ENCODE measurements at places on chromosomes 2 and 18.

GRCh38 chr18:3340682-3341097, 78.8 kb downstream of the MYL12B start:
- no peak for DNase-seq

DNA sequence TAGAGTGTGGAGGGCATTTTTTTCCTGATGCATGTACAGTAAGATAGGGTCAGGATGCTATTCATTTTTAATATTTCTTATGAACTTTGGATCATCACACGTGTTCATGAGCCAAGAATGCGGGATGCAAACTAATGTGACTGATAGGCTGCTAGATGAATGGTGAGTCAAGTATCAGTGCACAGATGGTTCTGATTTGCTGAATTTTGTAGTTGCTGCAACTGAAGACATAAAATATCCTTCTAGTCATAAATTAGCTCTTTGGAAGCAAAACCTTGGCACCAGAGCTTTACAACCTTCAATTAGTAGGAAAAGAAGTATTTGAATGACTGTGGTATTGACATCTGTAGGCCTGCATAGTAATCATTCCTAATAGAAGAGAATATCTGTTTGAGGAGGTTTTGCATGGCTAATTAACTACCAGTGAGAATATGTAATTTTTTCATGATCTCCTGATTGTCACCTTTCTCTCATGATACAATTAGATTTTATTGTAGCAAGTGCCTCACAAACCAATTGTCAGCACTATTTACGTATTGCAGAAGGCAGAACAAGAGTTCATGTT, 94.0 kb downstream of the VRK2 start:
- DNase-seq: no peak

DNA sequence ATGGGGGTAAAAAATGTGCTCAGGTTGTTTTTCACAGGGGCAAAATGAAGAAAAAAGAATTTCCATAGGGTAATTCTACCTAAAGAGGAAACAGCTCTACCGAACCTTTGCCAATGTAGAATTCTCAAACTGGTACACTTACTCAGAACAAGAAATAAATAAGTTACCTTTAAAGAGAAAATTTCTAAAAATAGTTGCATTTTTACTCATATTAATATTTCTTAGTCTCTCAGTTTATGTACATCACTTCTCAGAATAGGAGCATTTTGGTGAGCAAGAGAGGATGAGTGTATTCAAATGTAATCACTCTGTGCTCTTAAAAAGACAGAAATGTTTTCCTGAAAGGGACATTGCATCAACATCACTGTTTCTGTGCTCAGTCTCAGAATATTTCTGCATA, 574.7 kb upstream of the SLC8A1 start:
- no peak for DNase-seq

DNA sequence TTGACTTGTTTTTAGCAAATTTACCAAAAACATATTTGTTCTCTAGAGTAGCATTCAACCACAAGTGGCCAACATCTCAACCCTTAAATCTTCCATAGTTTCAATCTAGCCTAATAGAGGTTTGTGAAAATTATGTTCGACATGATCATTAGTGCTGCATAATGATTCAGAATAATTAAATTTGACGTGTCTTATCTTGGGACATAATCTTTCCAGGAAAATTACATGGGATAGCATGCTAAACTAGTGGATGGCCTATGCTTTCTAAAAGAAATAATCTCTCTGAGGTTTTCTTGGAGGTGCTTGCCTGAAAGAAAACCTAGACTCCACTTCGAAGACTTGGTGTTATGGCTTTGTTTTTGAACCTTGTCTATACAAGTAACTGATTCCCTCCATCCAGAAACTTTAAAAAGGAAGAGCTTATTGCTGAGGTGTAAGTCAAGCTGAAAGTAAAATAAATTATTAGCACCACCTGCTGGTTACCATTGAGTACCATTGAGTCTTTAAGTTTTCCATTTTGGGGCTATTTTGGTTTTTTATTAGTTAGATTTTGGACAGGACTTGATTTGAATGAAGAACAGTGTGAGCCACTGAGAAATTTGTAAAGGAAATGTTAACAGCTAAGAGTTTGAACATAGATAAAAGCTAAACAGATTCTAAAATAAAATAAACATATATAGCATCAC, 32.7 kb downstream of the COX7A2L start:
- DNase-seq: no peak

- DNase-seq: no peak
Measured at GRCh38 chr2:101340141-101340551, 31.6 kb upstream of the RNF149 start.

GRCh38 chr2:237614151-237614720, 13.2 kb upstream of the LRRFIP1 start:
- DNase-seq: no peak

DNA sequence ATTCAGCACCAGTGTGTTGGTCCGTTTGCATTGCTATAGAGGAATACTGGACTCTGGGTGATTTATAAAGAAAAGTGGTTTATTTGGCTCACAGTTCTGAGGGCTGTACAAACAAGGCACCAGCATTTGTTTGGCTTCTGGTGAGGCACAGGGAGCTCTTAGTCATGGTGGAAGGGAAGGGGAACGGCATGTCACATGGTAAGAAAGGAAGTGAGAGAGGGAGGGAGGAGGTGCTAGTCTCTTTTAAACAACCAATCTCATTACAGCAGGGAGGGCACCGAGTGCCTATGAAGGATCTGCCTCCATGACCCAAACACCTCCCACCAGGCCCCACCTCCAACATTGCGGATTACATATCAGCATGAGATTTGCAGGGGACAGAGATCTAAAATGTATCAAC, 143.9 kb upstream of the DLX2 start:
- DNase-seq: no peak

DNA sequence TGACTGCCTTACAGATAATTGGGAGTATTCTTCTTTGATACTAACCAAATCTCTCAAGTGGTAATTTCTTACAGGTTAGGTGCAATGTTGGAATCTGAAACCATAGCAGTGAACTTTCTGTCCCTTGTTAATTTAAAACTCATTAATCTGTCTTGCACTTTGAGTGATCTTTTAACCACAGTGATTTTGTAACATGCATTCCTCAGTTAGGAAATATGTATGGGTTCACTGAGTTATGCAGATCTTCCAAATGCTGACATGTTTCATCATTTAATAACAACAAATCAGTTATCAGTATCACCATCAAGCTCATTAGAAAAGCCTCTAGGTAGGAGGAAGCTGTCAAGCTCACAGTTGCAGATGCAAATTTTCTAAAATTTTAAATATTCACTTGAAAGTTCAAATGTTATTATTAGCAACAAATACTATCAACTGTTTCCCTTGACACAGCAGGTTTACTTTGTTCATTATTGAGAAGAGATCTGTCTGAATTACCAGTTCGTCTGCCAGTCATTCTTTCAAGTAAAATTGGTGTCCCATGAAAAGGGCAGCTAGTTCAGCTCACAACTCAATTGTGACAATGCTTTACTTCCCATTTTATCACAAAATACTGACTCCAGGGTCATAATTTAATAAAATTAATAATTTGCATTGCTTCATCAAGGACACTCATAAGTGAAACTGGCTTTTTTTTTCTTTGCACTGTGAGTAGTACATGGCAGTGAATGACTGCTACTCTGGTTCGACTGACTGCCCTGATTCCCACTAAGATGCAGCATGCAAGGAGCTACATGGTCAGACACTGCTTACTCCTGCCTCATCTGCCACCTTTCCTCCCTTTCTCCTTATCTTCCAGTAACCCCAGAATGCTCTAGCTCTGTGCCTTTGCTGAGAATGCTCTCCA, 31.6 kb downstream of the SUCLG1 start:
- no peak for DNase-seq

- no peak for DNase-seq
Measured at GRCh38 chr2:239965318-239965717, 59.8 kb downstream of the NDUFA10 start.

- DNase-seq: no peak
Measured at GRCh38 chr18:9735879-9736278, 27.8 kb downstream of the RAB31 start.

DNA sequence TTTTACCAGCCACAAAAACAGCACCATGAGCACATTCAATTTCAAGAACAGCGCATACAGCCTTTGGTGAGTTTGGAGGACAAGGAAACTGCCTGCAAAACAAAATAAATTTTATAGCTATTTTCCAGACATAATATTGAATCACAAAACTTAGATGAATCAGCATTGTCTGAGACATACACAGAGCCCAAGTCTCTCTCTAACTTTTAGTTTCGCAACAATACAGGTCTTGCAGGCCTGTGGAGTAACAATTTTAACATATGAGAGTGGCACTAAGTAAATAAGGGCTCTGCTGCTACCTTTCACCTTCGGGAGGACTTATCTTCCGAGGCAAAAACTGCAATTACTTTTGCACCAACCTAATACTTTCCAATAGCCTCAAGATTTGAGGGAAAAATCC, 56.1 kb upstream of the PEX13 start:
- no peak for DNase-seq

- no peak for DNase-seq
Measured at GRCh38 chr2:127651971-127652550, 6.1 kb downstream of the GPR17 start.

DNA sequence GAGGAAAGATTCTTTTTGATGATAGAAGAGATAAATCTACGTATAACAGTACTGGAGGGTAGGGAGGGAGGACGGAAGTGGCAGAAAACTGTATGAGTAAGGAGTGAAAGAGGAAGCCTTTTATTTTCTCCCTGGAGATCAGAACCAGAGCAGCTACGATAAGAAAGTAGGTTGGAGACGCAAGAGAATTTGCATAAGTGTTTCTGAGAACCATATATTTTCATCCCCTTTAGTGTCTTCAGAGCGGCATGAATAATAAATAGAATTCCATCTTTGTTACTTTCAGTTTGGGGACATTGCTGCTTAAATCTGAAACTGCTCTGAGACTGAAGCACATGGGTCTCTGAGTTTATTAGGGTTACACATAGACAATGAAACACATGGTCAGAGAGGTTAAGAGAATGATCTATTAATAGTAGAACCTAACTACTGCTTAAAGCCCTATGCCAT, 230.2 kb upstream of the TNP1 start:
- no peak for DNase-seq

GRCh38 chr2:235365743-235366142, 128.1 kb upstream of the AGAP1 start:
- no peak for DNase-seq

DNA sequence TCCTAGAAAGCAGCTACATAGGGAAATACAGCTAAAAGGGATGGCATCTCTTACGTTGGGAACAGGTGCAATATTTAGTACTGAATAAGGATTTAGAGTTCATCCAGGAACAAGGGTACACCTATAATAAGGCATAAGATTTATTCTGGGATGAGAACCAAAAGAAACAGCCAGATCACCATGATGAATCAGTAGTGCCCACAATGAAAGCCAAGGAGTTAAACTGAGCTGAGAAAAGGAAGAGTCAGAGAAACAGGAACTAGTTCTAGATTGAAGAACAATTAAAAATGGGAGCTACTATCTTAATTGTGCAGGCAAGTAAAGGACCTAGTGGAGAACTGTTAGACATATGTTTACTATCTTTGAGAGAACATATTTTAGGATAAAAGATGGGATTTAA, 692.3 kb downstream of the LRP1B start:
- DNase-seq: no peak

- DNase-seq: no peak
Measured at GRCh38 chr2:224976629-224977525, 65.4 kb downstream of the DOCK10 start.

DNA sequence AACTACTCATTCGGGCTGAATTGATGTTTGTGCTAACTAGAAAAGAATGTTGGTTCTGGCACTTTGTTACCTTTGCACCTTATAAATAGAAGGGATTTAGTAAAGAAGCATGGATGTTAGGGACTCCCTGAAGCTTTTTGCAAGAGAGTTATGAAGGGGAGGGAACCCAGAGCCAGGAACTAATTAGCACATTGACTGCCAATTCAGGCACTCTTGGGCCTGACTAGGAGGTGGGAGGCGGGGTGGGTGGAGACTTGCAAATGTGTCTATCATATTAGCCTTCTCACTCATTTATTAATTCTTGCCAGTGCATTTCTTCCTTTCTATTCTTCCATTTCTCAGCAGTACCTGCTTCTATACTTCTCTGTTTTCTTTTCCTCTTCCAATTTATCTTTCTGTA, 1022.4 kb downstream of the TMEM182 start:
- DNase-seq: no peak

DNA sequence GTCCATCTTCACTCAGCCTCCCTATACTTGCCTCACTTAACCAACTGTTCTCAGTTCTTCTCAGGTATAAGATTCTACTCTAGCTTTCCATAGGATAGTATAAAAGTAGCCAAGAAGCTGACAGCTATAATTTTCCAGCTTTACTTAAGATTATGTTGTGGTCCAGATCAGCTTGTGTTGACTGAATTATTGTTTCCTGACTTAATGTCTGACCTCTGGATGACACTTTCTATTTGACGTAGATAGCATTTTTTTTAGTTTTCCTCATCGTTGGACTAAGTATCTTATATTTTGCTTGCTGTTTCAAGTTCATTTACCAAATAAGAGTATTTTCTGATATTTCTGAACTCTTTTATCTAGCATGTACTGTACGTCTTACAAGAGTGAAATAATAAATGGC, 1272.5 kb upstream of the CDH2 start:
- no peak for DNase-seq

GRCh38 chr2:188000189-188000588, 291.5 kb upstream of the GULP1 start:
- no peak for DNase-seq

Data from activated T-helper 1 cell treated with anti-CD3 and anti-CD28 coated beads, Interleukin-2, amount 50 U/mL, for 16 hours (primary cell).